ENCODE measurements at places on chromosomes 4 and X.
A peak's percentile ranks its signal among the peaks of the same experiment; 100 is the strongest.

DNA sequence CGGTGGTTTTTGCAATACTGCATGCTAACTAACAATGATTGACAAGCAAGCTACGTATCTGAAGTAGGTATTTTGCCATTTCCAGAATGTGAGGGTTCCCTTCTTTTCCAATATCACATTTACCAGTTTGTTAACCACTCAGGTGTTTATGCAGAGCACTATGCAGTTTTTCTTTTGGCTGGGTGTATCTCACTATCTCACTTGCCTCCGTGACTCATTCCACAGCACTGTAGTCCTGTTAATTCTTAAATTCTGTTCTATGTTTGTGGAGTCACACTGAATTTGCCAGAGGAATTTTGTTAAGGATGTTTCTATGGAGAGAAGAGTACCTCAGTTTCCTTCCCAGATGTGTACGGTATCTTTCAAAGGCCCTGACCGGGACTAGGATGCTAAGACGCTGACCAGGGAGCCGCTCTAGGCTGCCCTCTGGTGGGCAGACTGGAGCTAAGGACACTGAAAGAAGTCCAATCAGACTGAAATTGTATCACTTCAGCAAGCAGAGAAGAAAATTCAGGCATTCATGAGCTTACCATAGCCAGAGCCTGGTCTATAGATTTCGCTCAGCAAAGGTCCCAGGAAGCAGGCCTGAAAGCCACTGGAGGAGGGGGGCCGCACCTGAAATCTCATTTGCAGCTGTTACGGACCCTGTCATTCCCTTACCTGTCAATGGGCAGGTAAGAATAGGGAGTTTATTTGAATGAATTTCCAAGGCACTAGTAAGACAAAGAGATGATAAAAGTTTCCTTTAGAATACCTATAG lies 388.4 kb upstream of the SPOCK3 start:
- peak; percentile 47 for DNase-seq

- no peak for DNase-seq
Observed at GRCh38 chrX:17767734-17768133, 30.4 kb downstream of the SCML1 start.

GRCh38 chrX:107716816-107717700 lies 58.5 kb downstream of the TSC22D3 start:
- peak; percentile 26 for DNase-seq

DNA sequence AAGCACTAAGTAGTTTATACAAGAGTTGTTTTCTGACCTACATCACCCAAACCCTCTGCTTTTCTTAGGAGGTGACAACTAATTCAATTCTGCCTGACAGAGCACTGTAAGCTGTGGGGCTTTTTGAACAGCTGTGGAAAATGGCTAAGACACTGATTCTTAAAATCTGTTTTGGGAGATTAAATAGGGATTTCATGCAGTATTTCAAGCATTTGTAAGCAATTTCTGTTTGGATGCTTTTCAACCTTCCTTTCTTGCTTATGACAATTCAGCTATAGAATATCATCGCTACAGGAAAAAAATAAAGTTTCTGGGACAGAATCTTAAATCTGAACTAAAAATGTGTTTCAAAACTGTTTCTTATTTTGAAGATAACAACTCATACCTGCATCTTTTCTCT lies 459.5 kb downstream of the RAPGEF2 start:
- no peak for DNase-seq

DNA sequence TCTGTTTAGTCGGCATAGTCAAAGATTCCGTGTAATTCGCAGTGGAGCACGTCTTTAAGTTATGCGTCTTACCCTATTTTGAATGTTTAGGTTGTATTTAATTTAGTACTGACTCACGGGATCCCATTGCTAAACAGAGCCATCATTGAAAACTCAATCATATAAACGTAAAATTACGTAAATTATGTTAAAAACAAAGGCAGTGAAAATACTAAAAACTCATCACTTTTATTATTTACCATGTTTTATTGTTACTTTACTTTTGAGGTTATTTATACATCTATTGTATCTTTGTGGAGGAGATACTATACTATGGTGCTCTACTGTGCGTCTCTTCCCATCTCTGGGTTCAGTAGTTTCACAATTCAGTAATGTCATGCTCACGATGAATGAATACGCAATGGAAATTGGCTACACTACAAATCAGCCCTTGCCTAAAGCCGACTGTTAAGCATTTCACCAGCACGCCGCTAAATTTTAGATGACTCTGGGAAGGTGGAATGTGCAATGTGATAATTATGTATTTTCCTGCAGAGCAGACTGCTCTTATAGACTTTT lies 944 bp downstream of the FUNDC2 start:
- DNase-seq, result no peak

DNA sequence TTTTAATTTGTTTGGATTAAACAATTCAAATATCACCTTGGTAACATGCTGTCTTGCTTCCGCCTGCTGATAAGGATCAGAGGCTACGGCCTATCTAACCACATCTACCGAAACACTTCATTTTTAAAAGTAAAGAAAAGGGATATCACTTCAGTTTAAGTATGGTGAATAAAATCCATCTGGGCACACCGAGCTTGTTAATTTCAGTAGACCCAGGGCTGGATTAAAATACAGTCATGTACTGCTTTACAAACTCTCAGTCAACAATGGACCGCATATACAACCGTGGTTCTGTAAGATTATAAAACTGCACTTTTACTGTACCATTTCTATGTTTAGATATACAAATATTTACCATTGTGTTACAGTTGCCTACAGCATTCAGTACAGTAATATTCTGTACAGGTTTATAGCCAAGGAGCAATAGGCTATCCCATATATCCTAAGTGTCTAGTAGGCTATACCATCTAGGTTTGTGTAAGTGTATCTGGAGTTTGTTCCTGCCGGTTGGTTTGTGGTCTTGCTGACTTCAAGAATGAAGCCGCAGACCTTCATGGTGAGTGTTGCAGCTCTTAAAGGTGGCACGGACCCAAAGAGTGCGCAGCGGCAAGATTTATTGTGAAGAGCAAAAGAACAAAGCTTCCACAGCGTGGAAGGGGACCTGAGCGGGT lies 40.0 kb downstream of the SEPTIN11 start:
- no peak for DNase-seq

GRCh38 chr4:14906805-14907204 lies 95.5 kb upstream of the CPEB2 start:
- no peak for DNase-seq

DNA sequence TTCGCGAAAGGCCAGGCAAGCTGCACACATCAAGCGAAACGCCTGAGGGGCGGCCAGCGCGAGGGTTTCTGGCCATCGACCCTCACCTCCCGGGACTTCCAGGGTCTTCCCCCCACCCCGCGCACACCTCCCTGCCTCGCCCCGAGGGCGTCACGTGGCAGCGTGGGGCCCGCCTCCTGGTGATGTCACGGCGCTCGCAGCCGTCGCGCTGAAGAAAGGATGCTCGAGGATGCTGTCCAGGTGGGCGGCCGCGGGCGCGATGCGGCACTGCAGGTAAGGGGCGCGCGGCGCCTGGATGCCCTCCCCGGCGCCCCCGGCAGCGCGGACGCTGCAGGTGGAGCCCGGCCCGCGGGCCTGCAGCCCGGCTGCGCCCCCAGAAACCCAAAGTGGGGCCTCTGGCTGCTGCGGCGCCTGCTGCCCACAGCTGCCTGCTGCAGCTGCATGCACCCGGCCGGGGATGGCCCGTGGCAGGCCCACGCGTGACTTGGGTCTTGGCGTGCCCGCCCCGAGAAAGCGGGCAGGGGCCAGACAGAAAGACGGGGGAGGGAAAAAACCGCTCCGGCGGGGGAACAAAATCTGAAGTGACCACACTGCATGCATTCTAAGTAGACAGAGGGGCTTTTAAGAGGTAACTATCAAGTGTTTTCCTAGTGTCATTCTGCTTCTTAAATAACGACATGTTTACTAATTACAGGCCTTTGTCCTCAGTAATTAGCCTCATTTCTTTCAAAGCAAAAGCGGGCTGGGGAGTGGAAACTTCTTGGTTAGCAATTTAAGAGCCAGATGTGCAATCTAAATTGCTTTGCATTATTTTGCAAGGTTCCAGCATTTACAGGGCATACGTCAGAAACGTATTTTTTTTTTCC lies 1.7 kb downstream of the CLCN4 start:
- DNase-seq, result peak; percentile 5

GRCh38 chr4:130479020-130479419 lies 1383.1 kb downstream of the C4orf33 start:
- no peak for DNase-seq
